Stimulated activated CD4-positive, alpha-beta T cell treated with anti-CD3 and anti-CD28 coated beads, Interleukin-4, amount 100 ng/mL, for 24 hours (primary cell): ENCODE measurements at places on chromosomes 16 and 17.

GRCh38 chr16:69301861-69302260, 9.3 kb upstream of the VPS4A start:
- no peak for DNase-seq

- DNase-seq = no peak
Measured at GRCh38 chr17:49939318-49939717, 29.7 kb upstream of the DLX4 start.

- DNase-seq = no peak
Measured at GRCh38 chr17:34307110-34307509, 12.1 kb upstream of the CCL8 start.

DNA sequence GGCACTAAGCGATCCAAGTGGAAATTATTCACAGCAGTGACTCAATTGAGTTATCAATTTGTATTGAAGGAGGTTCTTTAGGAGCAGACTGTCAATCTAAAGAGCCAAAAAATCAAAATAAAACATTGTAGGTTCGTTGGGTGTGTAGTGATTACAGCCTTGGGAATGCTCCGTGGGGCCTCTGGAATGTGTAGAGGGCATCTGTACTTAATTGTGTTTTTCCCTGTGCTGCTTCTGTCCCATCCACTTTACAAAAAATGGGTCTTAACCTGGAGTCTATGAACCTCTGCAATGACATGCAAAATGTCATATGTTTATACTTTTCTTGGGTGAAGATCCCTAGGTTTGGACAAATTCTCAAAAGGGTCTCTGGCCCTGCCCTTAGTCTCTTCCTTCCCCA, 215.1 kb downstream of the CCDC182 start:
- DNase-seq = no peak

- DNase-seq = no peak
Measured at GRCh38 chr16:23508589-23509440, 1.5 kb downstream of the GGA2 start.

DNA sequence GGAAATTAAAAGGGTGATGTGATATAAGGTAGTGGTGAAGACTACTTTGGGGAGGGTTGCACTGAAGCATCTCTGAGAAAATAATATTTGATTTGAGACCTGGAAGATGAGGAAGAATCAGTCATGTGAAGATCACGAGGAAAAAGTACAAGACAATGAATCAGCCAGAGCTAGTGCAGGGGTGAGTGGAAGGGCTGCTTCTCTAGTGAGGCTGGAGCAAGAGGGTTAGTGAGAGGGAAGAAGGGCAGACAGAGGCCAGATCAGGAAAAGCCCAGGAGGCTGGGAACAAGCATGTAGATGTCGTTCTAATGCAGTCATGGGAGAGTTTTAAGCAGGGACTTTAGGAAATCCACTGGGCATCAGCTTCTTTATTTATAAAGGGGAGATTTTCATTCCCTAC, 504.2 kb upstream of the SALL1 start:
- DNase-seq = no peak

DNA sequence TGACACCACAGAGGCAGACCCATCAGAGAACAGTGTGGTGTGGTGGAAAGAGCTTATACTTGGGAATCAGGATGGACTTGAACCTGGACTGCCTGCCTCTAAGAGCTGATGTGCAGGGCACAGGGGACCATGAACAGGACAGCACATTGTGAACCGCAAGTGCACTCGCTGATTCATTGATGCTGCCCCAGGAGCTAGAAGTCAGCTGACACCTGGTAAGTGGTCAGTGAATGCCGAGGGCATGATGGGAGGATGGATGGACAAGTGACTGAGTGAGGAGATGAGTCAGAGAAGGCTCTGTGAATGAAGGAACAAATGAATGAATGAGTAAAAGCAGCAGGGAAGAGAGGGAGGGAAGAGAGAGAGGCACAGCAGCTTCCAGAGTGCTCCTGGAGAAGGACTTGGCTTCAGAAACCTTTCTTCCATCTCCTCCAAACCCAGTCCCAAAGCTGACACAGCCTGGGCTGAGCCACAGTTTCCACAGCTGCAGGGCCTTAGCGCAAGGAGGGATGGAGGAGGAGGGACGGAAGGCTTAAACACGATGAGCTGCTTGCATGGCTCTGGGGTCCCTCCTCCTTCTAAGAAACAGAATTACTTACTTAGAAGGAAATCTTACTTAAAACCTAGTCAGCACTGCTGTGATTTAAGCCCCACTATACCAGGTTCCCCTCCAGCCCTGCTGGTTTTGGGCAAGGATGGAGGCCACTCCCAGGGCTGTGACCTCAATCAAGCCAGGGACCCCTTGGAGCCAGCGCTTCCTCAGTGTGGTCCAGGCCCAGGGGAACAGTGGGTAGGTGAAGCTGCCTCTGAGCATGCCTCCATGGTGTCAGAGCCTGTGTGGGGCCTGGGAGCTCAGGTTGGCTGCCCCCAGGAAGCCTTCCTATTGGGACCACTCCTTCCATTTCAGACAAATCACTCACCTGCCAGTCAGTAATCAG, 184.6 kb downstream of the TMEM132E start:
- DNase-seq = no peak
